ENCODE measurements at places on chromosomes 7 and 10.

DNA sequence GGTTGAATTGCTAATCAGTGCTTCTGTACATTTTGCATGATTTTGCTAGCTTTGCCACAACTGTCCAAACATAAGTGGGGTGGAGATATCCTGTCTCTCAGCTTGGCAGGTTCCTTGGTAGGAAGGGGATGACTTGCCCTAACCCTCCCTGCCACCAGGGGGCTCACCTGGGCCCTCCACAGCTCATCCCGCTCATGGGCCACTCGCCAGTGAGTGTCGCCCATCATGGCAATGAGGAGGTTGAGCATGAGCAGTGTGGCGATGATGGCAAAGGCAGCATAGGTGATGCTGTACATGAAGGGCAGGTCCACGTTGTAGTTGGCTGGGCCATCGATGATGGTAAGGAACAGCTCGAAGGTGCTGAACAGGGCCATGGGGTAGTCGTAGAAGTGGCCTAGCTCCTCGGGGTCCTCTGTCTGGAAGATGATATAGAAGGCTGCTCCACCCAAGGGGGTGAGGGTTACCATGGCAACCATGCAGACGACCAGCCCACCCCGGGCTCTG is 12.2 kb downstream of the TRPV6 start:
- DNase-seq = no peak

DNA sequence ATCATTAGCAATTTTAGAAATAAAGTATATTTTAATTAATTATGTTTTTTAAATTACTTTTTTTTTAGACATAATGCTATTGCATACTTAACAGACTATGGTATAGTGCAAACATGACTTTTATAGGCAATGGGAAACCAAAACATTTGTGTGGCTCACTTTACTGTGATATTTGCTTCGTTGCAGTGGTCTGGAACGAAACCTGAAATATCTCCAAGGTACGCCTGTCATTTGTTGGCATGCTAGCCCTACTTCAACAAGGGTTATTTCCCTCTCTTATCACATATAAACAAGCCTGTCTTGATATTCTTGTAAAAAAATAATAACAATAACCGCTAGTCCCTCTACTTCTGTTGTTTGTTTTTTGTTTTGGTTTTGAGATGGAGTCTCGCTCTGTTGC is 74.2 kb downstream of the TYW1B start:
- DNase-seq = no peak

- peak; percentile 36 for DNase-seq
These were observed 50.6 kb downstream of the ZNF438 start for GRCh38 chr10:30980951-30981616.

- DNase-seq = no peak
These were observed 71.2 kb downstream of the AOAH start for GRCh38 chr7:36653008-36653662.

- DNase-seq = no peak
These were observed 143.8 kb downstream of the TES start for GRCh38 chr7:116354171-116354545.

DNA sequence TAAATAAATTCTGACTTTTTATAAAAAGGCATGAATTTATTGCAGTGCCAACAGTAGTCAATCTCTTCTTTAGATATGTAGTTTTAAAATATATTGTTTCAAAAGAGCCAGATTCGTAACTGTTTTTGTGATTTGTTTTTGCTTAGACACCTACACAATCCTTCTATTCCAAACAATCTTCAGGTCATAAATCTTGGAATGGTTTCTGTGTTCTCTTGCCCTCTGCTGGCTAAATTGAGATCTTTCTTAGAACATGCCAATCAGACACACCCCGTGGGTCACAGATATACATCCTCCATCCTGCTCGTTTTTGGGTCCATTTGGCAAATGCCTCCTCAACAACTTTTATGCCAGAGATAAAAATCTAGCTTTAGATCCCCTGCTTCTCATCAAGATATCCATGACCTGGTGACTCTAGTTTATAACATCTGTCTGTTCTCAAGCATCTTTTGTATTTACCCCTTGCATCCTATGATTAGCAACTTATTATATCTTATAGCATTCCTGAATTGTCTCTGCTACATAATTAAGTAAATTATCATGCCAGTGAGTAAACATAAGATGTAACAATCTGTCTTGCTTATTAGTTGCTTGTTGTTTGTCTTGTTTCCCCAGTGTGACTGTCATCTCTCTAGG is 35.3 kb upstream of the IFRD1 start:
- peak; percentile 21 for DNase-seq

GRCh38 chr10:111128331-111129180 is 51.7 kb downstream of the ADRA2A start:
- no peak for DNase-seq

DNA sequence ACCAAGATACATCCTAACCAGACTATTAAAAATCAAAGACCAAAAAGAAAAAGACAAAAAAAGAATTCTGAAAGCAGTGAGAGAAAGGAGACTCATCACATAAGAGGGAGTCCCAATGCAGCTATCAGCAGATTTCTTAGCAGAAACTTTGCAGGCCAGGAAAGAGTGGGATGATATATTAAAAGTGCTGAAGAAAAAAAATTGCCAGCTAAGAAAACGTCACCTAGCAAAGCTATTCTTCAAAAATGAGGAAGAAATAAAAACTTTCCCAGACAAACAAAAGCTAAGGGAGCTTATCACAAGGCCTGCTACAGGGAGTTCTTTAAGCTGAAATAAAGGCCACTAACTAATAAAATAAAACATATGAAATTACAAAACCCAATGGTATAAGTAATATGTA is 40.5 kb upstream of the CDK6 start:
- no peak for DNase-seq

GRCh38 chr7:95646350-95646749 is 50.0 kb upstream of the PDK4 start:
- no peak for DNase-seq

DNA sequence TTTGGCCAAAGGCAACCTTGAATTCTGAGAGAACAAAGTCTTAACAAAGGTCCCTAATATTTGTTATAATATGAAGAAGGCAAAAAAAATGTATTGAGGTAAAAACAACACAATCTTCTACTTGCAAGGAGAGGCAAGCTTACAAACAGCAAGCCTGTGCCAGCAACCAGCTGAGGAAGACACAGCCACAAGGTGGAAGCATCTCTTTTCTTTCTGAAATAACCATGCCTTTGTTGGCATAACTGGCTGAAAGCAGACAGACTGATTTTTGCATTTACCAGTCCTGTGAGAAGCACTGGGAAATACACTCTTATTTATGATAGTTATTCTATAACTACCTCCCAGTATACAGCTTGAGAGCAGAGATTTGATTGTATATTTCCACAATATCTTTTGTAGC is 292.0 kb downstream of the PHTF2 start:
- DNase-seq = no peak

DNA sequence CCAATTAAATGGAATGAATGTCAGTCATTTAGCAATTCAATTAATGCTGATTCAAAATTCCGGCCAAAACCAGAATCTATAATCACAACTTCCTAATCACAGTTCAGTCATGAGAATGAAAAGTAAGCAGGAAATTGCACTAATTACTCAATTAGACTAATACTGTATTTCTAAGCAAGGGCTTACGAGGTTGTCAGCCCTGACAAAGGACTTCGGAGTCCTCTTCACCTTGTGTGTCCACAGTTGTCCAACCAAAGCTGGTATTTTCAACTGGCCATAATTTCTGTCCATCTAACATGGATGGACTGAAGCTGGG is 17.4 kb downstream of the CPA1 start:
- peak; percentile 66 for DNase-seq

DNA sequence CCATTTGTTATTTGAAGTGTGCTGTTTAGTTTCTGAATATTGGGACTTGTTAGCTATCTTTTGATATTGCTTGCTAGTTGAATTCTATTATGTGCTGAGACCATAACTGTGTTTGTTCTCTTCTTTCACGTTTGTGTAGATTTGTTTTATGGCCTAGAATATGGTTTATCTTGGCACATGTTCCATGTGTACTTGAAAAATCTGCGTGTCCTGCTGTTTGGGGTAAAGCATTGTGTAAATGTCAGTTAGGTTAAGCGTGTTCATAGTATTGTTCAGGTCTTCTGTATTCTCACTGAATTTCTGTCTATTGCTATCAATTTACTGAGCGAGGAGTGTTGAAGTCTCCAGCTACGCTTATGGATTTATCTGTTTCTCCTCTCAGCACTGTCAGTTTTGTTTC is 19.4 kb downstream of the MMP21 start:
- DNase-seq = no peak

DNA sequence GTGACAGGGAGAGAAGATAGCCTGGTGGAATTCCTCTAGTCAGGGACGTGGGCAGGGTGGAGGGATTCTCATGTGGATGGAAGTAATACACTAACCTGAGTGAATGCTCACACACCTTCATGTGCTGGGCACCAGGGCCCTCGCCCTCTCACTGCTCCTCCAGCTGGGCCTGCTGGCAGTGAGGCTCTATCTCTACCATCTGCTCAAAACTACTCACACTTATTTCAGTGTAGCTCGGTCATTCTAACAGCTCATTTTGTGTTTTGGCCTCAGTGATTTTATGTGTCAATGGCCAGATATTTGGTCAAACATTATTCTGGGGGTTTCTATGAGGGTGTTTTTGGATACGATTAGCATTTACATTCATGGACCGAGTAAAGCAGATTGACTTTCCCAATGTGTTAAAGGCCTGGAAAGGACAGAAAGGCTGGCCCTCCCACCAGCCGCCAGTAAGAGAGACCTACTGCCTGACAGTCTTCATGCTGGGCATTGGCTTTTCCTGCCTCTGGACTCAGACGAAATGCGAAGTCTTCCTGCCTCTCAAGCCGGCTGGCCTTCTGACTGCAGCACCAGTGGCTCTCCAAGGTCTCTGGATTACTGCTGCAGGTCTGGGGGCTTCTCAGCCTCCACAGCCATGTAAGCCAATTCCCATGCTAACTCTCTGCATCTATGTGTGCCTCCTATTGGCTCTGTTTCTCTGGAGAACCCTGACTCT is 335.4 kb downstream of the CXCL12 start:
- no peak for DNase-seq

- DNase-seq = no peak
These were observed 403 bp downstream of the CDK6 start for GRCh38 chr7:92835851-92836488.

- no peak for DNase-seq
These were observed 222.8 kb downstream of the GALNT17 start for GRCh38 chr7:71354716-71355115.

GRCh38 chr10:119225083-119225658 is 17.8 kb downstream of the GRK5 start:
- no peak for DNase-seq

DNA sequence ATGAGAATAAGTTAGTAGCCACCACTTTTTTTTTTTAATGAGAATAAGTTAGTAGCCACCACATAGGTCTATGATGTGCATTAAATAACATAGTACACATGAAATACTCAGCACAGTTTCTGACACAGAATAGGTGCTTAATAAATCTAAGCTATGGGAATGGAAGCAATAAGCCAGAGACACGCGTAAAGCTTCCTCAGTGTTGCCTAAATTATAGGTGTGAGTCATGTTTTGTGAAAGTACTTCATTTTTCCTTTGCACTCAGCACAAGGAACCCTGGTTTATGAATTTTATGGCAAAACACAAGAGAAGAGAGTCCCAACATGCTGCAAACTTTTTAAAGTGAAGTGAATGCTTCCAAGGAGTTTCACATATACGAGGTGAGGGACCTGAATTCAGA is 267.4 kb downstream of the RNLS start:
- DNase-seq = no peak

GRCh38 chr7:106781828-106782544 is 83.1 kb upstream of the PIK3CG start:
- no peak for DNase-seq

GRCh38 chr7:115558161-115558560 is 472.4 kb downstream of the TFEC start:
- DNase-seq = no peak

DNA sequence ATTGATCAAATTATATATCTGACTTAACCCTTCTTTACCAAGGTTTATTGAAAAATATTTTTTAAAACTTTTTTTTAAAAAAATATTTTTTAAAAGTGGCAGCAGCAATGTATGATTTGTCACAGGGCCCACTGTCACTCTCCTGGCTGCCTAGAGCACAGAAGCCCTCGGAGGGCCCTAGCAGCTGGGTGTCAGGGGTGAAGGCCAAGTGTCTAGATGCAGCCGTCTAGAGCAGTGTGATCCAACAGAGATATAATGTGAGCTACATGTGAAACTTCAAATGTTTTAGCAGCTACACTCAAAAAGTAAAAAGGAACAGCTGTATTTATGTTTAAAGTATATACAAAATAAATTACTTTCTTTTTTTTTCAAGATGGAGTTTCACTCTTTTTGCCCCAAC is 112.7 kb downstream of the ARHGAP22 start:
- DNase-seq = no peak

DNA sequence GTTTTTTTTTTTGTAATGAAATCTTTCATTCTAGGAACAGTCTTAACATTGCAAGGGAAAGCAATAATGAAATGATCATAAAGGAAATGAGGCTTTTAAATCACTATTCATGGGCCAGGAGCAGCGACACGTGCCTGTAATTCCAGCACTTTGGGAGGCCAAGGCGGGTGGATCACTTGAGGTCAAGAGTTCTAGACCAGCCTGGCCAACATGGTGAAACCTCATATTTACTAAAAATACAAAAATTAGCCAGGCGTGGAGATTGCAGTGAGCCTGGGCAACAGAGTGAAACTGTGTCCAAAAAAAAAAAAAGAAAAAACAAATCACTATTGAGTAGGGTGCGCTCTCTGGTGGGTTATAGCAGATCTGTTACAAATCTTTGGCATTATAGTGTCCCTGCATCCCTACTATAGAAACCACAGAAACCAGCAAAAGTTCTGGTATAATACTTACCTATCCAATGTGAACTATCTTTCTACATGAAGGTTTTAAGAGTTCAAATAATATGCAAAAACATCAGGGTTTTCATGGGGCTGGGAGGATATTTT is 72.1 kb downstream of the GLI3 start:
- no peak for DNase-seq

GRCh38 chr7:33250421-33250871 is 121.1 kb downstream of the BBS9 start:
- DNase-seq = no peak

- DNase-seq = peak; percentile 16
These were observed 12.2 kb upstream of the CLEC2L start for GRCh38 chr7:139511315-139511714.

DNA sequence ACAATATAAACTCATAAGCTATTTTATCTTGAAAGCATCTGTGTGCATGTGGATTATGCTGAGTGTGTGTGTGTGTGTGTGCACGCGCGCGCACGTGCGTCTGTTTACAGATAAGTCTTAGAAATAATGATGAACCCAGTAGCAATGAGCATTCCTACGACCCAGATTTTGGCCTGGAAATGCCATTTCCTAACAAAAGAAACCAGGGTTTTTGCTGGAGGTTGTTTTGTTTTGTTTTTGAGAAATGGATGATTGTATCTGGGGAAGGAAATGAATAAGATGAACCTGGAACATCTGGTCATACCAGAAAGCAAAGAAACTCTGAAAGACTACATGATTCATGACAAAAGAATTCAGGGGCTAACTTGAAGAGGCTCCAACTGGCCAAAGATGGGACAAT is 22.1 kb upstream of the LMOD2 start:
- DNase-seq = no peak

- no peak for DNase-seq
These were observed 312.0 kb downstream of the WDR37 start for GRCh38 chr10:1367938-1368841.
